Bladder microvascular endothelial cell (primary cell): ENCODE measurements at places on chromosomes 7 and 10. TPM values are rescaled to one million over a fixed set of nuclear protein-coding genes. Genes with fewer than 3 reads are reported as not detected.

The GNG11 gene
- total RNA-seq = 235 and 256 TPM in 2 replicates

The METTL27 gene
- 2.9 and 4.0 TPM in 2 replicates for total RNA-seq

The FAM237B gene
- total RNA-seq = not detected in 2 replicates

The ADCYAP1R1 gene
- total RNA-seq = not detected in 2 replicates

The WEE2 gene
- not detected in 2 replicates for total RNA-seq

The NPSR1 gene
- total RNA-seq = not detected in 2 replicates

The FGF8 gene
- total RNA-seq = not detected in 2 replicates

The NRCAM gene
- total RNA-seq = 7.0 and 16.5 TPM in 2 replicates

The STOX1 gene
- total RNA-seq = 0.19 and 0.32 TPM in 2 replicates

The TMEM236 gene
- total RNA-seq = 0.32 and 2.1 TPM in 2 replicates

The ZCWPW1 gene
- 0.94 and 1.1 TPM in 2 replicates for total RNA-seq

The SH2D4B gene
- total RNA-seq = 0.06 and 0.16 TPM in 2 replicates

The PNLIPRP1 gene
- total RNA-seq = not detected in 2 replicates

The ATP6V0E2 gene
- 7.6 and 11.3 TPM in 2 replicates for total RNA-seq

The CEP55 gene
- 28.9 and 47.8 TPM in 2 replicates for total RNA-seq

The AGBL3 gene
- 0.82 and 1.6 TPM in 2 replicates for total RNA-seq

The FGFBP3 gene
- total RNA-seq = 0.16 and 0.19 TPM in 2 replicates

The GRM8 gene
- total RNA-seq = not detected in 2 replicates

The CREB5 gene
- 2.1 and 12.5 TPM in 2 replicates for total RNA-seq

The SPDYE3 gene
- total RNA-seq = not detected in 2 replicates

The CDC14C gene
- total RNA-seq = not detected in 2 replicates

The CCDC146 gene
- 1.1 and 1.5 TPM in 2 replicates for total RNA-seq

The FAM131B gene
- 0.44 and 0.49 TPM in 2 replicates for total RNA-seq

The NEUROD6 gene
- total RNA-seq = not detected in 2 replicates

The FAM241B gene
- 0.88 TPM in 1 of 2 replicates, not detected in the other for total RNA-seq

The GPNMB gene
- 0.31 and 0.32 TPM in 2 replicates for total RNA-seq

The PPA1 gene
- total RNA-seq = 179 and 185 TPM in 2 replicates
